Activated T-cell treated with anti-CD3 and anti-CD28 coated beads, Interleukin-2, amount 50 U/mL, for 4 hours (primary cell): ENCODE measurements at places on chromosomes 16 and 17. TPM values are rescaled to one million over a fixed set of nuclear protein-coding genes. Genes with fewer than 3 reads are reported as not detected.

The ZNF319 gene
- total RNA-seq = 9.0 TPM

The NPW gene
- 13.1 TPM for total RNA-seq

DNA sequence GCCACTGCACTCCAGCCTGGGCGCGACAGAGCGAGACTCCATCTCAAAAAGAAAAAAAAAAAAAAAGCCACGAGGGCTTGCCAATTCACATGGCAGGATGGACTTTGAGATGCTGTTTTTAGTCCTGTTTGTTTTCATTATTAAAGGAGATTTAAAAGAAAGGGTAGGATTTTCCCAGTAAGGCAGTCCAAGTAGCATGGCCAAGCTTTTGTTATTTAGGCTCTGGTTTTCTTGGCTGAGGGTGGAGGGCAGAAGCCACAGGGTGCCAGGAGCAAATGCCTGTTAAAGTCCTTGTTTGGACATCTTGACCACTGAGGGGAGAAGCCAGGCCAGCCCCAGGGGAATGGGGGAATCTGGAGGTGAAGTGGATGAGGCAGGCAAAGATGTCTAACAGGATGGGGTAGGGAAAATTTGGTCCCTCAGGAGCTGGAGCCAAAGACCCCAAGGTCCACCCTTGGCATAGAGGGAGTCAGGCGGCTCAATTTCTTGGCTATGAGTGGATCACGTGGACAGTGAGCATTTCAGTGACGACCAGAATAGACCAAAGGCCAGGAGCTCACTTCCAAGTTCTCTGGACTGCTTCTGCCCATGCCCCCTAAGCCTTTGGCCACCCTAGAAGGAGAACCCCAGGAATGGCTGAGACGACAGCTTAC, 20.8 kb upstream of the PLLP start:
- no peak for DNase-seq

GRCh38 chr16:30566531-30566930, 5.0 kb downstream of the ZNF688 start:
- no peak for DNase-seq

- DNase-seq = no peak
Measured at GRCh38 chr17:35846055-35846809, 22.5 kb downstream of the HEATR9 start.
